ENCODE measurements at places on chromosomes 4 and X.

DNA sequence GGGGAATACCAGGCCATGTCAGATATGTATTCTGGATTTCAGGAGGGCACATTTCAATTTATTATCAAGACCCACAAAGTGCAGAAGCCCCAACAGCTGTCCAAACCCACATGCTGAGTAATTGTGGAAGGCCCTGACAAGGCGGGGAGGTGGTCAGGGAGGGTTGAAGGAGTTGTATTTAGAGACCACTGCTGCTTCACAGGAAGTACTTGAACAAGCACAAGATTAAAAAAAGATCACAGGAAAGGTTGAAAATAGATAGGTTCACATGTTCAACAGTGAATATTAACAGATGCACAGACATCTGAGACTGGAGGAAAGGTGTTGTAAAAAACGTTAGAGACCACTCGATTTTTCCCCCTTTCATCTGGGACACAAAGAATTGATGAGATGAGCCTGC, 17.9 kb downstream of the ATP8A1 start:
- DNase-seq, result no peak

DNA sequence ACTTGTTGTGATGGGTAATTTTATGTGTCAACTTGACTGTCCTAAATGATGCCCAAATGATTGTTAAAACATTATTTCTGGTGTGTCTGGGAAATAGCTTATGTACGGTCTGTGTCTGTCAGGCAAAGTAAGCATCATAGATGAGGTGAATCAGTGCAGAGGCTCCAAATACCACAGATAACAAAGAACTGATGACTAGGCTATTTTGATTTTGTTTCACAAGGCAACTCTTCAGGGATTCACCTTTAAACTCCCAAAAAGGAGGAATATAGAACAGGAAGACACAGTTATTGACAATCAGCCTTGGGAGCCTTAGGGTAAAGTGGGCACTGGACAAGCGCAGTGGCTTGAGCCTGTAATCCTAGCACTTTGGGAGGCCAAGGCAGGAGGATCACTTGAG, 290.7 kb downstream of the PCDH10 start:
- no peak for DNase-seq

GRCh38 chr4:77731656-77732055, 87.5 kb downstream of the CNOT6L start:
- no peak for DNase-seq

- no peak for DNase-seq
Observed at GRCh38 chrX:73562458-73562857, 539 bp upstream of the CHIC1 start.

DNA sequence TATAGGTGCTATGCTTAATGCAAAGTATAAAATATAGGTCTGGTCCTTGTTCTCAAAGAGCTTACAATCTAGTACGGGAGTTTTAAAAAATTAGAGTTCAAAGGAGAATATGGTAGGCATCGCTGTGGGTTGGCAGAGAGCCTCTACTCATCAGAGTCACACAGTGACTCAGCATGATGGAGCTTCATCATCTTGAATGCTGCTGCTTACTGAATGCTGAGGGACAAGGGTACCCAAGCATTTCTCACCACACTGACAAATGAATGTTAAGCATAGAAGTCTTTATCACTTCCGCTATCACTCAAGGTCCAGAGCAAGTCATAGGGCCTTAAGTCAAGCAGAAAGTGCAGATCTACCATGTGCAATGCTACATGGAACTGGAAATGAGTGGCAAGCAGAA, 268.6 kb upstream of the IGFBP7 start:
- peak; percentile 81 for DNase-seq

GRCh38 chr4:25029479-25030276, 1.1 kb downstream of the LGI2 start:
- no peak for DNase-seq

- DNase-seq, result no peak
Observed at GRCh38 chrX:10022580-10023245, 55.6 kb downstream of the CLDN34 start.
